ENCODE measurements at places on chromosomes 6 and 20.

GRCh38 chr6:33578588-33579011 lies 1.5 kb downstream of the BAK1 start:
- no peak for DNase-seq

DNA sequence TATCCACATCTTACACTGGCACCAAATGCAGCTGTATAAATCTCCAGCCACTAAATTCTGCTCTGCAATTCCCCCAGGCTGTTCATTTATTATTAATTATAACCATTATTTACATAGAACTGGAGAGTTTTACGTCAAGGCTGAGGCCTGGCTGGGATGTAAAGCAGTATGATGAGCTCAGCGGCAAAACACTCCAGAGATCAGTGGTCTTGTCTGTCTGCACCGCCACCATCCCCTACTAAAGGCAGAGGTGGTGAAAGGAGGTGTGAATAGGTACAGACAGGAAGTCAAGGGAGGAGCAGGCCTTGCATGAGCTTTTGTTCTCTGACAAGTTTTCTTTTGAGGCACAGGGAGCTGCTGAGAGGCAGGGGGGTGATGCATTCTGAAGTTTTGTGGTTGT lies 159.9 kb upstream of the PCSK2 start:
- no peak for DNase-seq

- no peak for DNase-seq
These were observed 21.3 kb upstream of the RREB1 start for GRCh38 chr6:7086488-7086887.

DNA sequence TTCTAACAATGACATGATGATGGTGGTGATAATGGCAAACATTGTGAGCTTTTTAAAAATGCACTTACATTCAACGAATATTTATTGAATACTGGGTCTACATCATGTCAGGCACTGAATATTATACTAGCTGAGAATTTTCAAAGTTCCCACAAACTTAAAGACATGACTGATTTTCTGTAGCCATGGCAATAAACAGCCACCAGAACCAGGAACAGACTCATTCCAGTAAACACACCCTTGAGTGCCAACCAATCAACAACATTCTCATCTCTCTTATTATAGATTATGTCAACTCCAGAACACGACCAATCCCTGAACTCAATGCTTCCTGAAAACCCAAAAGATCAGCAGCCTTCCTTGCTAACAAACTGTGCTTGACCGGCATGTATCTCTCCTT lies 212.4 kb upstream of the RUNX2 start:
- no peak for DNase-seq

- no peak for DNase-seq
These were observed 114.8 kb downstream of the RPS12 start for GRCh38 chr6:132929141-132929540.

DNA sequence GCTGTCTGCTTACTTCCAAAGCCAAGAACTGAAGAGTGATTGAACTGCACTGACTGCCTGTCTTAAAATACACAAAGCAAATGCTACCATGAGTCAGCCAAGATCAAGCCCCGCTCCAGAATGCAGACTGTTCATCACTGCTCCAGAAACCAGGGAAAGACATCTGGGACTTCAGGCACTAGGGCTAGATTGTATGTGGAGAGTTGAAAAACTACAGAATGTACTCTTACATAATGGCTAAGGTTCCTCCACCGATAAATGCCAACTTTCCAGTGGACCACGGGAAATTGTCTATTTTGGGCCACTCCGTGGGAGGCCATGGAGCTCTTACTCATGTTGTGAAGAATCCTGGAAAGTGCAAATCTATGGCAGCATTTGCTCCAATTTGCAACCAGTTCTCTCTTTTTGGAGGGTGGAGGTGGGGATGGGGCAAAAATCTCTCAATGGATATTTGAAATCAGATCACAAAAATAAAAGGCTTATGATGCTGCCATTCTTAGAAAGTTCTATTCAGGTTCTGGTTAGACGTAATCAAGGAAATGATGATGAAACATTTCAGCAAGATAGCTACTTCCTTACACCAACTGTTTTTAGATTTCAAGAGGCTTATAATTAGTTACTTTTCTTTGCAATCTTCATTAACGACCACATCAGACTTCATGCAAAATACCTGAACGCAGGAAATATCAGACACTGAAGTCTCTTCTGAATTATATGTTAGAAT lies 11.8 kb upstream of the CAP2 start:
- DNase-seq, result no peak

- no peak for DNase-seq
These were observed 174.2 kb upstream of the HDAC2 start for GRCh38 chr6:114144887-114145851.

- DNase-seq, result no peak
These were observed 2.9 kb downstream of the SDC4 start for GRCh38 chr20:45345104-45345936.

DNA sequence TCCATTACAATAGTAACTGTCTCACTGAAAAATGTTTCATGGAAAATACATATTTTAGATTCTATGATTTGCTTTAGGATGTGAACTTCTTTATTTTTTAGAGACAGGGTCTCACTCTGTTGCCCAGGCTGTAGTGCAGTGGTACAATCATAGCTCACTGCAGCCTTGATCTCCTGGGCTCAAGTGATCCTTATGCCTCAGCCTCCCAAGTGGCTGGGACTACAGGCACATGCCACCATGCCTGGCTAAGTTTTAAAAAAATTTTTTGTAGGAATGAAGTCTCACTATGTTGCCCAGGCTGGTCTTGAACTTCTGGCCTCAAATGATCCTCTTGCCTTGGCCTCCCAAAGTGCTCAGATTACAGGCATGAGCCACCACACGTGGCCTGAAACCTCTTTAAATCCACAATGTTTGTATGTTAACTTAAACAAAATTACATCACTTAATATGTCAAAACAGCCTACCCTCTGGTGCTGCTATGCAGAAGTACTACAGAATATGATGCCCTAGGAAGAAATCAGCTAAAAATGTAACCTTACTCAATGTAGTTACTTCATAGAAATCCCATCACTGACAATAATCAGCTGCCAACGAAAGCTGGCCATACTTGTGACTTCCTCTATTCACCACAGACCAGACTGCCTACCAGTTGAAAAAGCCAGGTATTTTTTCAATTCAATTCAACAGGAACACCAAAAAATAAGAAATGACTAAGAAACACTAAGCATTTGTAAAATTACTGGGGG lies 17.6 kb downstream of the EEF1A1 start:
- no peak for DNase-seq

GRCh38 chr6:93036835-93037234 lies 382.5 kb downstream of the EPHA7 start:
- no peak for DNase-seq

GRCh38 chr6:25601800-25602673 lies 50.0 kb upstream of the SCGN start:
- DNase-seq, result peak; percentile 29

- no peak for DNase-seq
These were observed 42.1 kb downstream of the GFRA4 start for GRCh38 chr20:3621111-3621510.

GRCh38 chr20:61297491-61297890 lies 45.4 kb downstream of the CDH4 start:
- DNase-seq, result no peak

- DNase-seq, result no peak
These were observed 105.6 kb downstream of the AIG1 start for GRCh38 chr6:143166247-143166695.

DNA sequence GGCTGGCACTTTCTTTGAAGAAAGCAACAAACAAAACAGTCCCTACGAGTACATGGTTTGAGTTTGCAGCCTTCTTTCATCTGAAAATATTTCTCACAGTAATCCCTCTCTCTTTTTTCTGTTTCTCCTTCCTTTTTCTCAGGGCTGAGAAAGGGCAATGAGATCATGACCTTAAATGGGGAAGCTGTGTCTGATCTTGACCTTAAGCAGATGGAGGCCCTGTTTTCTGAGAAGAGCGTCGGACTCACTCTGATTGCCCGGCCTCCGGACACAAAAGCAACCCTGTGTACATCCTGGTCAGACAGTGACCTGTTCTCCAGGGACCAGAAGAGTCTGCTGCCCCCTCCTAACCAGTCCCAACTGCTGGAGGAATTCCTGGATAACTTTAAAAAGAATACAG lies 80.7 kb upstream of the CLDN20 start:
- DNase-seq, result no peak

GRCh38 chr6:160357088-160357487 lies 8.9 kb downstream of the SLC22A3 start:
- DNase-seq, result no peak

DNA sequence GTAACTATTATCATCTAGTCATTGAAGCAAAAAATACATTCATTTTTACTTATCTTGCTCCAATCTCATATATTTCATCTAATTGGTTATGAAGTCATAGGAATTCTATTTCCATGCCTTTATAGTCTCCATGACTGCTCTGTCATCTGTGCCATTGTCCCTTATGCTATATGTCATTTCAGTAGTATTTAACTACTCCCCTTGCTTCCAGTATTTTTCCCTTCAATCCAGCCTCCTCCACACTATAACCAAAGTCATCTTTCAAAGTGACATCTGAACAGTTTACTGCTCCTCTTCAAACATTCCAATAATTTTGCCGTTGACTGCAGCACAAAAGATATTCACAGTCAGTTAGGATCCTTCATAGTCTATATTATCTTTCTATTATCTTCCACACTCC lies 216.6 kb upstream of the HS3ST5 start:
- no peak for DNase-seq

- no peak for DNase-seq
These were observed 3.5 kb upstream of the ADAM33 start for GRCh38 chr20:3685341-3685740.

DNA sequence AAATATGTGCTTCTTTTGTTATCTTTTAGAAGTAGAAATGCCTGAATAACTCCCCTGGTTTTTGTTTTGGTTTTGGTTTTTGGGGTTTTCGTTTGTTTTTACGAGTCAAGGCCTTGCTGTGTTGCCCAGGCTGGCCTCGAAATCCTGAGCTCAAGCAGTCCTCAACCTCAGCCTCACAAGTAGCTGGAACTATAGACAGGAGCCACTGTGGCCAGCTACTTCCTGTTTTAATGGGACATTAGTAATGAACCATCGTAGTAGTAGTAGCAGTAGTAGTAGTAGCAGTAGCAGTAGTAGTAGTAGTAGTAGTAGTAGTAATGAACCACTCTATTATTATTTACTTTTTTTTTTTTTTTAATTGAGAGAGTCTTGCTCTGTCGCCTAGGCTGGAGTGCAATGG lies 66.0 kb downstream of the UBR2 start:
- no peak for DNase-seq

- peak; percentile 86 for DNase-seq
These were observed 234.5 kb upstream of the ZNF217 start for GRCh38 chr20:53828088-53828681.

Data from Caki2 (cell line).